ENCODE measurements at places on chromosomes 7 and 10.

GRCh38 chr7:1971946-1972654 is 260.6 kb downstream of the MAD1L1 start:
- no peak overlapping the region for H3K4me3 ChIP-seq
- no peak overlapping the region for H3K27ac ChIP-seq
- H3K27me3 ChIP-seq: no peaks in the 10 kb centered on the region
- DNase-seq: no peak
- H3K36me3 ChIP-seq: peaks cover 18% of the 10 kb centered on the region

DNA sequence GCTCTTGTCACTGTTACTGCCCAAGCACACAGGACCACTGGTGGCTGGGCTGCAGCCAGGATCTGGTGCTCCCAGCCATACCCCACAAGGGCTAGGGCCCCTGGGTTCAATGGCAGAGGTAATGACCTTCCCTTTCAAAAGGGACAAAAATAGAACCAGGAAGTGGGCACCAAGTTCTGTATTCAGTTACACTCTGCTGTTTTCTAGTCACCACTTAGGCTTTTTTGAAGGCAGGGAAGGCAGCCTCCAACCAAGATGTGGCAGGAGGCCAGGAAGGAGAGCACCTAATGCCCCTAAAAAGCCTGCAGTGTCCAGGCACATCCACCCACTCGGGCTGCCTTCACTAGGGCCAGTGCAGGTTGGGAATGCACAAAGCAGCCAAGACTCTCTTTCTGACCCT is 47.8 kb downstream of the NOD1 start:
- H3K4me1 ChIP-seq: peaks cover 3% of the 10 kb centered on the region
- H3K27me3 ChIP-seq: no peaks in the 10 kb centered on the region
- peaks cover 10% of the 10 kb centered on the region for H3K36me3 ChIP-seq
- DNase-seq: no peak

DNA sequence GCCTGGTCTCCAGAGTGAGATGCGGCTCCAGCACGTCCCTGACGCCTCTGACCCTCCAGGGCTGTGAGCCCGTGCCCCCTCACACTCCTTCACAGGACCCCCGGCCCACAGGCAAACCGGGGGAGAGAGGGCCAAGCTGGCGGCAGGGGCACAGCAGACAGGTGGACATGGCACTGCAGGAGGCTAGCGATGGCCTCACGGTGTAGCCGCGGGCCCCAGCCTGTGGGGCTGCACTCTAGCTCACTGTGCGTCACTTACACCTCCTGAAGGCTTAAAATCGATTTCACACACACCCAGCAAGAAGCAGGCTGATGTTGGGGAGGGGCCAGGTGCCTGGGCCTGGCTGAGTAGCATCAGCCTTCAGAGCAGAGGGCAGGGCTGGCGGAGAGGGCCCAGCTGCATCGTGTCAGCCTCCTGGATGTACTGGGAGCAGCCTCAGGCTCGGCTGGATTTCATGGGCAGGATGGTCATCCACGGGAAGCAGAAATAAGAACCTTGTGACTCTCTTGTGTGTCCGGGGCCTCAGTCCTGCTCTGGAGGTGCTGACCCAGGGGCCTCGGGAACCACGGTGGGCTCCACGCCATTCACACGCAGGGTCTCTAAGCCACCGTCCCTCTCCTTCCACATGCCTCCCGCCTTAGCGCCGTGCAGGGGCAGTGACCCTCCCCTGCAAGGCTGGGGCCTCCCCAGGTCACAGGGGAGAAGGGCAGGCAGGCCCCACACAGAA is 19.4 kb upstream of the KNDC1 start:
- no peaks in the 10 kb centered on the region for H3K27me3 ChIP-seq
- no peaks in the 10 kb centered on the region for H3K36me3 ChIP-seq
- no peaks in the 10 kb centered on the region for H3K4me1 ChIP-seq
- H3K4me3 ChIP-seq: no peak overlapping the region

GRCh38 chr7:107828540-107828939 is 25.5 kb upstream of the SLC26A3 start:
- no peak overlapping the region for H3K27ac ChIP-seq
- no peaks in the 10 kb centered on the region for H3K4me1 ChIP-seq
- H3K27me3 ChIP-seq: no peaks in the 10 kb centered on the region
- no peak for DNase-seq
- no peaks in the 10 kb centered on the region for H3K36me3 ChIP-seq
- H3K4me3 ChIP-seq: no peak overlapping the region

GRCh38 chr7:67764289-67764688 is 767.7 kb downstream of the TYW1 start:
- no peaks in the 10 kb centered on the region for H3K4me1 ChIP-seq
- no peaks in the 10 kb centered on the region for H3K27me3 ChIP-seq
- H3K4me3 ChIP-seq: no peak overlapping the region
- no peaks in the 10 kb centered on the region for H3K36me3 ChIP-seq

DNA sequence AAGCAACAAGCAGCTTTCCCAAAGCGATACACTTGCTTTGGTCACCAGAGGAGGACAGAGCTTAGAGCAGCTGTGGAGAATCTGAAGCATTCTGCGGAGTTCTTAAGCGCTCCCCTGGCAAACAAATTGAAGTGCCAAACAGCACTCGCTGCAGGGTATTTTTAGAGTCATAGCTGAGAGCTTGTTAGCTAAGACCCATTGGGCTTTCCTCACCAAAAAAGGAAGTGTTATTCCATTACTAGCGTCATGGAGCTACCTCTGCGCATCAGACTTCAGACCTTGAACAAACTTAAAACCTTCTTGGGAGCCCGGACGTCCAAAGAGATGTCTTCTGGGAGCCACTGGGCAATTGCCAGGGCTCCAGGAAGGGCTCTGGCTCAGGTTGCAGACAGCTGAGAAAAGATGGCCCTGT is 23.2 kb upstream of the BMPR1A start:
- no peak overlapping the region for H3K27ac ChIP-seq
- peaks cover 2% of the 10 kb centered on the region for H3K27me3 ChIP-seq
- H3K4me3 ChIP-seq: no peak overlapping the region
- DNase-seq: no peak

- peaks cover 25% of the 10 kb centered on the region for H3K36me3 ChIP-seq
- H3K27me3 ChIP-seq: no peaks in the 10 kb centered on the region
- no peak overlapping the region for H3K4me3 ChIP-seq
- no peak for DNase-seq
- no peaks in the 10 kb centered on the region for H3K4me1 ChIP-seq
Measured at GRCh38 chr10:121910673-121911420, 17.0 kb downstream of the ATE1 start.

DNA sequence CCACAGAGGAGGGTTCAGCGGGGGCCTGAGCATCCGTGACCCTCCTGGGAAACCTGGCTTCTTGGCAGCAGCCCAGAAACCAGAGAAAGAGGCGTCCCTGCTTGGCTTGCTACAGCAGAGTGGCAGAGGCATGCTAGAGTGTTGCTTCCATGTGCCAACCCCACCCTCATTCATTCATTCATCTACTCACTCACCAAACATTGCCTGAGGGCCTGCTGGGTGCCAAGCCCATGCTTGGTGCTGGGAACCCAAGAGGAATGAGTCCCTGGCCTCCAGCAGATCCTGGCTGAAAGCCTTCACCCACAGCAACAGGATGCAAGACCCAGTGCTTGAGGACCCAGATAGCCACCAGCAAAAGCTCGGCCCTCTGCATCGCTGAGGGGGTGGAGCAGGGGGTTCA is 129.0 kb downstream of the CDH23 start:
- DNase-seq: no peak
- H3K27ac ChIP-seq: no peak overlapping the region
- H3K4me3 ChIP-seq: no peak overlapping the region
- no peaks in the 10 kb centered on the region for H3K4me1 ChIP-seq
- no peaks in the 10 kb centered on the region for H3K36me3 ChIP-seq
- H3K27me3 ChIP-seq: peaks cover 15% of the 10 kb centered on the region

GRCh38 chr10:102534333-102534732 is 30.6 kb downstream of the SUFU start:
- no peak overlapping the region for H3K4me3 ChIP-seq
- DNase-seq: no peak
- H3K27ac ChIP-seq: no peak overlapping the region
- H3K4me1 ChIP-seq: no peaks in the 10 kb centered on the region
- H3K27me3 ChIP-seq: no peaks in the 10 kb centered on the region

DNA sequence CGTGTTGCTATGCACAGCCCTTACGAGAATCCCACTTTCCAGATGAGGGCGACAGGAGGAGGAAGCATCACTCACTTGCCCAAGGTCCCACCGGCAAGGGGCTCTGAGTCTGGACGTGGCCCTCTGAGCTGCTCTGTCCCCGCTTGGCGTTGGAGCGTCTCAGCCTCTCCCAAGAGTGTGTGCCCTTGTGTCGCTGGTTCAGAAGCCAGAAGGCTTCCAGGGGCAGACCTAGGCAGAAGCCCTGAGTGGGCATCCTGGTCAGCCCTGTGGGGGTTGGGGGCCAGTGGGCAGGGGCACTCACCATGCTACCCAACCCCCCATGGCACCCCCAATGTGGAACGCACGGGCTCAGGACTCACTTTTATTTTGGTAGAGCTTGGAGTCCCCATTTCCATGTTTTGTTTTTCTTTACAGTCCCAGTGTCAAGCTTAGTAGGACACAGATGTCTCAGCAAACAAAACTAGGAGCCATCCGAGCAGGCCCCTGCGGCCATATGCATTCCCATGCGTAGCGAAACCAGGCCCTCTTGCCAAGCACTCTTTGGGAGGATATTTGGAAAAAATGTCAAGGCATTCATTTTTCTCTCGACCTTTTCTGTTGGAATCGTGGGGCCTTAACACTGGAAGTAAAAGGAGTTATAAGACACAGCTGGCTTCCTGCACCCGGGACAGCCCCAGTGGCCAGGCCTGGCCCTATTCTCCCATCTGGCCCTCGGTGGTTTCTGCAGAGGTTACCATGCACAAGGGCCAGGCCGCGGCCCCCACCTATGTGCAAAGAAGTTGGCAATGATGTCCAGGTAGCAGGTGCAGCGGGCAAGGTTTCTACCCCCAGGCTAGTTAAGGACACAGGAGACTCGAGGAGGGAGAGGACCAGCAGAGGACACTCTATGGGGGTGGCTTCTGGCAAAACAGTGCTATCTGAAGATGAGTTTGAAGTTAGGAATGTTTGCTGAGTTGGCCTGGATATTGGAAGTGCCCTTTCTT is 97.0 kb downstream of the LHPP start:
- no peak overlapping the region for H3K4me3 ChIP-seq
- no peak overlapping the region for H3K27ac ChIP-seq
- H3K4me1 ChIP-seq: no peaks in the 10 kb centered on the region
- no peaks in the 10 kb centered on the region for H3K36me3 ChIP-seq
- H3K27me3 ChIP-seq: peaks cover 2% of the 10 kb centered on the region

GRCh38 chr10:43610636-43611035 is 4.4 kb downstream of the ZNF485 start:
- no peak overlapping the region for H3K27ac ChIP-seq
- peaks cover 2% of the 10 kb centered on the region for H3K36me3 ChIP-seq
- H3K4me3 ChIP-seq: no peak overlapping the region
- peaks cover 7% of the 10 kb centered on the region for H3K4me1 ChIP-seq
- no peak for DNase-seq

DNA sequence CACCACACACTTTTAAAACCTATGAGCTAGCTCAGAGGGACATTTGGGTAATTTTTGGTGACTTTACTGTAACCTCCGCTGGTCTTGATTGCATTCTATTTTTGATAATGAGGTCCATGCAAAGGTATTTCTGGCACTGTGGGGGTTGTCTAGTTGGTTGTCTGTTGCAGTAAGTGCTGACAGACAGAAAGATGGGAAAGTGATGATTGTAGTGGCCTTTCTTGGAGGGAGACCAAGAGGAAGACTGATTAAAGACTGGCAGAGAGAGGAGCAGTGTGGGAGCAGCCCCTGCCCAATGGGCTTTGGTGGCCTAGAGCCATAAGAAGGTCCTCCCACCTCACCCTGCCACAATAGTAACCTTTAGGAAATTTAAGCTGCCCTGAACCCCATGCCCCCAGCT is 173.4 kb upstream of the CTBP2 start:
- H3K4me3 ChIP-seq: no peak overlapping the region
- no peaks in the 10 kb centered on the region for H3K36me3 ChIP-seq
- no peaks in the 10 kb centered on the region for H3K4me1 ChIP-seq
- H3K27me3 ChIP-seq: no peaks in the 10 kb centered on the region

GRCh38 chr10:1624240-1624639 is 113.1 kb downstream of the ADARB2 start:
- DNase-seq: no peak
- H3K27me3 ChIP-seq: no peaks in the 10 kb centered on the region
- H3K36me3 ChIP-seq: no peaks in the 10 kb centered on the region
- H3K4me3 ChIP-seq: no peak overlapping the region
- no peak overlapping the region for H3K27ac ChIP-seq

DNA sequence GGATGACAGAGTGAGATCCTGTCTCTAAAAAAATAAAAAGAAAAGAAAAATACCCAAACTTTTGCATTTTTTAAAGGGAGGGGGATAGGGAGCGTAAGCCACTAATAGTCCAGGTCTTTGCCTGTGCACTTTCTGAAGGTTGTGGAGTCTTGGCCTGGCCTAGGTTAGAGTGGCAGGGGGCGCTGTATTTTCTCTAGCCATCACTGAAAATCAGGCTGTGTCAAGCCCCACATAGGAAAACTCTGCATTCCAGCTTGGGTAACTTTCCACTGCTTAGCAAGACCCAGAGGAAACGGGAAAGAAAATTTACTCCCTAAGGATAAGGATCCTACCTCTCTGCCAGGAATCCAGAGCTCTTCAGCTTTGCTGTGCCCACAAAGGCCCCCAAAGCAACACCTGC is 10.5 kb upstream of the PAX4 start:
- no peaks in the 10 kb centered on the region for H3K36me3 ChIP-seq
- H3K4me1 ChIP-seq: no peaks in the 10 kb centered on the region
- no peak overlapping the region for H3K4me3 ChIP-seq
